ENCODE measurements at places on chromosomes 7 and 10.

DNA sequence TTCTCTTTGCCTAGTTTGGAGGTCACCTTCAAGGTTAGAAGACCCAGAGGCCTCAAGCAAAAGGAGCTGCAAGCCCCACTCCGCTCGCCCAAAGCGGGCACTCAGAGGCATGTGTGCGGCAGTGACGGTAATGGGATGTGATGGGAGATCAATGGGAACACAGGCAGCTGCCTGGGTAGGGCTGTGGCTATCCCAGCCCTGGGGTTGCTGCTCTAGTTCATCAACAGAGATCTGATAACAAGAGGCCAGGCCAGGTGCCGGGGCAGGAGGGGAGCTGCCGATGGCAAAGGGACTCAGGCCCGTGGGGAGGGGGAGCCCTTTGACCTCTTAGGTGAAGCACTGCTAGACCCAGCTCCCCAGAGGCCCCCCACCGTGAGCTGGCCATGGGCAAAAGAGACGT, 52.0 kb upstream of the GNA12 start:
- no peak for DNase-seq

DNA sequence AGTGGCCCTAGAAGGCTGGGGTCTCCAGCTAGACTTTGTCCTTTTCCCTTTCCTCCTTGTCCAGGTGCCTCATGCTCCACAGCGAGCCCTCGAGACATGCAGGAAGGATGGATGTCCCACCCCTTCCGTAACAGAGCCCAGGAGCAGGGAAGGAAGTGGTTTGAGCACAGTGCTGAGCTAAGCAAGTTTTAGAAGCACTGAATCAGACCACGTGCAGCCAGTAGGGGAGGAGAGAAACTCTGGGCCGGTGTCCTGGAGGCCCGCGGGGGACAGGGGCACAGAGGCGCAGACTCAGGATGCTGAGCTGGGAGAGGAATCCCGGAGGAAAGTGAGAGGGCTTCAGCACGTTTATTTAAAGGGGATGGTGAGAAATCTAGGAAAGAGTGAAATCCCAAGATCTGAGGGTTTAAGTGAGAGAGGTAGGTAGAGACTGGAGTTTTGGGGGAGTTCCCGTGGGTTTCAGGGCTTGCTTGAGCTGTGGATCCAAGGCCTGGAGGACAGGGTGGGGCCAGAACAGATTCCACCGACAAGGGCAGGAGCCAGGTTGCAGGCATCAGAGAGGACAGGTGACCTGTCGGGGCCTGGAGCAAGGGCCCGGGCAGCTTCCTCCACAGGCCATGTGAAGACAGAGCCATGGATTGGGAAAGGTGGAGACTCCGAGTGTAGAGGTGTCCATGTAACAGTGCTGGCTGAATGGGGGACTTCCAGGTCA, 4.4 kb upstream of the IRF5 start:
- no peak for DNase-seq

GRCh38 chr7:23003505-23004246, 10.3 kb downstream of the HYCC1 start:
- DNase-seq: no peak

GRCh38 chr10:103480521-103480920, 1.5 kb upstream of the CALHM3 start:
- DNase-seq: no peak

GRCh38 chr7:134946260-134946659, 40.0 kb upstream of the AGBL3 start:
- DNase-seq: no peak

DNA sequence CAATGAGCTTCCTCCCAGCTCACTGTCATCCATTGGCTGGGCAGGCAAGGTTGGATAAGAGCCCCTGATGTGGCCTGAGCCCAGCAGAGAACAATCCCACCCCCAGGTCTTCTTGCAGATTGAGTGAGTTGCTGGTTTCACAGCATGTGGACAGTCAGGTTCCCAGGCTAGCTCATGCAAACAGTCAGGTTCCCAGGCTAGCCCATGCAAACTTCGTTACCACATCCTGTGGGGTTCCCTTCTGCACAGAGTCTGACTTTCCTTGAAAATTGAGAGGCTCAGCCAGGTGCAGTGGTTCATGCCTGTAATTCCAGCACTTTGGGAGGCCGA, 67.1 kb downstream of the TMEM130 start:
- DNase-seq: no peak
